ENCODE measurements at places on chromosomes 6 and 20.
A peak's percentile ranks its signal among the peaks of the same experiment; 100 is the strongest.

- no peak for DNase-seq
Measured at GRCh38 chr6:52317211-52317610, 32.7 kb upstream of the MCM3 start.

DNA sequence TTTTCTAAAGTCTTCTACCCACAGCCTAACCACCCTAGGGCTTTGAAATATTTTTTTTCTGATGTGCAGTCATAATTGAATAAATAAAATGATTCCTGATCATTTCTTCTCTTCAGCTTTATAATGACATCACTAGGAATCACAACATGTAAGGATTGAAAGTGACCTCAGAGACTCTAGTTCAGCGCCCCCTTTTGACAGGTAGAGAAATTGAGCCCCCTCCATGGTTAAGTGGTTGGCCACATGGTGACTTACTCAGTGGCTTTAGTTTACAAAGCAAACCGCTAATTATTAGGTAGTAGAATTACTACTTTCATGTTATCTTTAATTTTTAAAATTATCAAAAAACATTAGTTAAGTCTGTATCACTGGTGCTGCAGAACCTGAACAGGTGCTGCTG lies 13.3 kb upstream of the SLC2A12 start:
- peak; percentile 29 for DNase-seq

DNA sequence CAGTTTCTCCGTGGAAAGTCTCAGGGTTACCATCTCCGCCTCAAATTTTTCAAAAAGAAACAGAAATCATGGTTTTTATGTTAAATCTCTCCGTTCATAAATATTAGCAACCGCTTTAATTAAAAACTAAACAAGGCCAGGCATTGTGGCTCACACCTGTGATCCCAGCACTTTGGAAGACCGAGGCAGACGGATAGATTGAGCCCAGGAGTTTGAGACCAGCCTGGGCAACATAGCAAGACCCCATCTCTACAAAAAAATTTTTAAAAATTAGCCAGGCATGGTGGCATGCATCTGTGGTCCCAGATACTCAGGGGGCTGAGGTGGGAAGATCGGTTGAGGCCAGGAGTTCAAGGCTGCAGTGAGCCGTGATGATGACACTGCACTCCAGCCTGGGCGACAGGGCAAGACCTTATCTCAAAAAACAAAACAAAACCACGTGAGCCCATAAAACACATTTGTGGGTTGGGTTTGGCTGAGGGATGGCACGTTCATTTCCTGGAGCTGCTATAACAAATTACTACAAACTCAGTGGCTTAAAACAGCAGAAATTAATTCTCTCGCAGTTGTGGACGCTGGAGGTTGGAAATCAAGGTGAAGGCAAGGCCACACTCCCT lies 223.2 kb downstream of the ZNF217 start:
- no peak for DNase-seq

DNA sequence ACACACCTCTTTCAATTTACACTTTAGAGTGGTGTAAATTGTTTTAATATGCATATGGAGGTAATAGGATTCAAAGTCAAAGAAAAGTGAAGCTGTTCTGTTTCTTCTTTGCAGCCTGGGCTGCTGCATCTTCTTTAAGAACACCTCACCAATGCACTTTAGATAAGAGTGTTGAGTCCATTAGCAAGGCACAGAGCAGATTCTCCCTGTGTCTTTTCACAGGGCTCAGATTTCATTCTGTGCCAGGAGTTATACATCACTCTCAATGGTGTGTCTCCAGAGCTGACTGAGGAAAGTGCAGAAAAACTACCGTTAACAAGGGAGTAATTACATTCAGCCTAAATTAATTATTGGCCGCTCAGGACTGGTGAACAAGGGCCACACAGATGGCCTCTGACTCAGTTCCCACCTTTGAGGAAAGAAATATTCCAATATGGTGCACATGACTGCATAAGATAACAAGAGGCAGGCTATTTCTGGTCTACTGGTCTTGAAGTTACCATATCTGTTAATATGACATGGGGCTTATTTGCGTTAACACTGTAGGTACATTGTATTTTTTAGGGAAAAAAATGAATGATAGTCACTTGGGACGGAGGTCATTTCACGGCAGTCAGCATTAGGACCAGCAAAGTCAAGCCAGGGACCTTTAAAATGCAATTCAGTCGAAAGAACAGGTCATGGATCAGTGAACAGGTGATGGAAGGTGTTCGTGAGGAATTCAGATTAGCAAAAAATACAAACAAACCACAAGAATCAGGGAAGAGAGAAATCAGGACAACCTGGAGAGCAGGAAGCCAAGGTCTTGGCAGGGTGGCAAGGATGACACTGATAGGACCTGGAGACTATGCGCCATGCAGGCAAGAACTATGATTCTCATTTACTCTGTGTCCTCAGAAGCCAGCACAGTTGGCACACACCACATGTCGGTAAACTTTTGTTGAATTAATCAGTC lies 203.7 kb downstream of the TBX18 start:
- DNase-seq = no peak

DNA sequence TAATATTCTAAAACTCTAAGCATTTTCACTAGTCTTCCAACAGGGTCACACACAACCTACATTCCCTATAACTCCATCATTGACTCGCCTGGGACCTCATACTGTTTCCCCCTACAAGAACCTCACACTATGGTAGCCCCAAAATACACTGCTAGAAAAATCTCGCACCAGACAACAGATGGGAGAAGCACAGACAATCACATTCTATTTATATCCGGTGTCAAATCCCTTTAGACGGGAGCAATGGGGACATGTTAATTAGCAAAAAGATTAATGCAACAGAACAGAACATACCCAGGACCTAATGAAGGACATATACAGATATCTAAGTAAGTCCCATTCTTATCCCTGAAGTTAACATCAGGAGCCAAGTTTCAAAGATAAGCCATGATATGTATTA lies 33.6 kb downstream of the TMX4 start:
- no peak for DNase-seq
